H1 (cell line): ENCODE measurements at places on chromosomes 7 and 10. TPM values are rescaled to one million over a fixed set of nuclear protein-coding genes. Genes with fewer than 3 reads are reported as not detected.

GRCh38 chr10:100529475-100530298 lies at the start of gene NDUFB8:
Gene NDUFB8 (minus strand): TSS chr10:100529871. CDS start chr10:100529851, 20 bp downstream.
- peak within 1 kb of the TSS; percentile 24; the same call in 1 of the 2 replicates for H3K27ac ChIP-seq
- DNase-seq = peak; percentile 49
- peak within 1 kb of the TSS; percentile 86 for H3K4me3 ChIP-seq
- H3K36me3 ChIP-seq = peaks cover 14% of the 10 kb centered on the region
- H3K27me3 ChIP-seq = no peaks in the 10 kb centered on the region
- H3K4me1 ChIP-seq = peaks cover 5% of the 10 kb centered on the region; the same call in 1 of the 2 replicates

- no peak for DNase-seq
- no peak overlapping the region for H3K27ac ChIP-seq
- no peak overlapping the region for H3K4me3 ChIP-seq
- H3K4me1 ChIP-seq = no peaks in the 10 kb centered on the region
- H3K27me3 ChIP-seq = no peaks in the 10 kb centered on the region
Observed at GRCh38 chr7:34747176-34747781, 89.3 kb downstream of the NPSR1 start.

DNA sequence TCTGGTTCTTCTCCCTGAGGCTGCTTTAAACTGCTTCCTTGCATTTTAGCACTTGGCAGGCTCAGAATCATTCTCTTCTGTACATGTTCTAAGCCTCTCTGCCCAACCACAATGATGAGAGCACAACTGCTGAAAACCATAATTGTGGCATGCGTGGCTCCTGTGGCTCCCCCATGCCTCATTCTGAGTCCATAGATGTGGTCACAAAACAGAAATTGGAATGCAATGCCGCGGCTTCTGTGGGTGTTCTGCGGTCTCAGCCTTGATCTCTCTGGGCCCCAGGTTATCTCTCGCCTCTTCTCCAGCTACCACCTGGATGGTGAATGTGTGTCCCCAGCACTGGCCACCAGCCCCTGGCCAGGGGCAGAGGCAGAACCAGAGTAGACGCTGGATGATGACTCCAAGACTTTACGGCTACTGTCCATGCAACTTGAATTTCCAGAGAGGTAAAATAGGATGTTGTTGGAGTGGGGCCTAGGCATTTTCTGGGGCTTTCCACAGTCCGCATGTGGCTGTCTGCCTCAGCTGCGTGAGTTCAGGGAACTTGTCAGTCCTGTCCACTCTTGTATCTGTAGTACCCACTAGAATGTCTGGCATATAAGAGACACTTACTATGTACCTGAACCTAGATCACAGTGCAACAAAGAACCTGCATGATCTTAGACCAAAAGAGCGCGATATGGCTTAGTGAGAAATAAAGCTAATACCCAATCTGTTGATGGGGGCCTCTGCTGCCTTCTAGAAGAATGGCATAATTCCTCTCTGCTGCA lies 52.4 kb upstream of the ADRB1 start:
- H3K27ac ChIP-seq = no peak overlapping the region
- DNase-seq = no peak
- H3K27me3 ChIP-seq = no peaks in the 10 kb centered on the region
- H3K4me1 ChIP-seq = no peaks in the 10 kb centered on the region

GRCh38 chr7:104267701-104268368 lies 60.0 kb upstream of the ORC5 start:
- H3K36me3 ChIP-seq = no peaks in the 10 kb centered on the region
- H3K4me1 ChIP-seq = no peaks in the 10 kb centered on the region
- no peak overlapping the region for H3K27ac ChIP-seq
- no peak overlapping the region for H3K4me3 ChIP-seq
- DNase-seq = no peak

GRCh38 chr7:30986738-30987137 lies 23.0 kb downstream of the GHRHR start:
- H3K27ac ChIP-seq = no peak overlapping the region
- no peak for DNase-seq
- no peaks in the 10 kb centered on the region for H3K36me3 ChIP-seq
- peak overlapping the region; percentile 44 for H3K4me3 ChIP-seq

DNA sequence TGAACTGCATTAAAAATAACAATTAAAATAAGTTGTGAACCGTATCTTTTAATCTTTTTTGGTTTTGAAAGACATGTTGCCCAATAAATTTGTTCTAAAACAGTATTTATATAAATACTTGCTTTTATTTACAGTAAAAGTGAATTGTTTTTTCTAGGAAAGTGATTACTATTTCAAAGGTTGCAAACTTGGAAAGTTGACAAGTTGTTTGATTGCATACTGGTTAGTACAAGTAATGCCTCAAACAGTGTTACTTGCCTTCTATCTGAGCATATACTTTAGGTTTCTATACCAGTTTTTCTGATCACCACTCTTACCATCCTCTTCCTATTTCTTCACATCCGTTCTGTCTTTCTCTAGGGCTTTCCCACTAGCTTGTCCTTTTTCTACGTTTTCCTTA lies 212.6 kb downstream of the FOXP2 start:
- peaks cover 16% of the 10 kb centered on the region; the same call in 1 of the 2 replicates for H3K4me1 ChIP-seq
- no peak for DNase-seq
- no peak overlapping the region for H3K27ac ChIP-seq
- no peak overlapping the region for H3K4me3 ChIP-seq
- H3K36me3 ChIP-seq = no peaks in the 10 kb centered on the region

- DNase-seq = no peak
- H3K27me3 ChIP-seq = no peaks in the 10 kb centered on the region
- no peaks in the 10 kb centered on the region for H3K36me3 ChIP-seq
- no peaks in the 10 kb centered on the region for H3K4me1 ChIP-seq
- H3K4me3 ChIP-seq = no peak overlapping the region
Observed at GRCh38 chr7:112990624-112991023, 96.0 kb downstream of the GPR85 start.

- DNase-seq = no peak
- peaks cover 14% of the 10 kb centered on the region; the same call in 1 of the 2 replicates for H3K4me1 ChIP-seq
- H3K27ac ChIP-seq = no peak overlapping the region
- H3K36me3 ChIP-seq = 0 out of 2 replicates have a peak, but pooled peaks cover 4% of the 10 kb centered on the region
- H3K4me3 ChIP-seq = no peak overlapping the region
Observed at GRCh38 chr7:130894146-130894908, 160.3 kb upstream of the KLF14 start.

- no peak for DNase-seq
- no peak overlapping the region for H3K4me3 ChIP-seq
- H3K27ac ChIP-seq = no peak overlapping the region
- no peaks in the 10 kb centered on the region; the same call in 1 of the 2 replicates for H3K4me1 ChIP-seq
- H3K36me3 ChIP-seq = no peaks in the 10 kb centered on the region
- no peaks in the 10 kb centered on the region for H3K27me3 ChIP-seq
Observed at GRCh38 chr10:50857579-50857978, 27.8 kb downstream of the A1CF start.

DNA sequence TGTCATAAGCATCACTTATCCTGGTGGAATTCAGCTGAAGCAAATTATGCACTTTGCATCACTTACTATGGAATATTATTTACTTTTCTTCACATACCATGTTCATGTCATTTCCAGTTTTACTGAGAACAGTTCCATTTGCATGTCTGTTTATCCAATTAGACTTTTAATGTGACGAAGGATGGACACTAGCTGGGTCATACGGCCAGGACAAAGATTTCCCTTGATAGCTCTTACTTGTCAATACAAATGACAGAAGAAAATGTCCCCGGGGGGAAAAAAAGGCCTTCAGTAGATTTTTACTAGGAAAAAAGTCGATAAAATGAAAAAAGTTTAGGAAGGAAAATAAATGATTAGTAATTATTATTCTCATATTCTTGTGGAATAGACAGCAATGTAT lies 106.6 kb downstream of the RAPGEF5 start:
- H3K4me3 ChIP-seq = no peak overlapping the region
- no peak for DNase-seq
- H3K36me3 ChIP-seq = no peaks in the 10 kb centered on the region
- no peak overlapping the region for H3K27ac ChIP-seq
- H3K27me3 ChIP-seq = no peaks in the 10 kb centered on the region

DNA sequence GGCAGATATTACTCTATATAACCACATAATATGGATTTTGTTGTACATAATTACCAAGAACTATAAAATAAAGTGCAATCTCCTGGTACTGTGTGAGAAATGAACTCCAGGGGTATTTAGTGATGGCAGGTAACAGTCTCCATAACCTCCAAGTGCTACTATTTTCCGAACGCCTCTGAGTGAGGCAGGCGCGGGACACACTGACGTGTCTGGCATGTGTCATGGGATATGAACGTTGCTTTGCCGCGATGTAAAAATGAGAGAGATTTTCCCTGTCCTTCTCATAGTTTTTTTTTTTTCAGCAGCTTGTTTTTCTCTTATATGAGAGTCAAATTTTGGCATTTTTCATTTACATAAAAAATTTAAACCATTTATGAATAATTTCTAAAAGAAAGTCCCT lies 3.6 kb downstream of the ADARB2 start:
- H3K36me3 ChIP-seq = no peaks in the 10 kb centered on the region
- no peak for DNase-seq
- H3K27ac ChIP-seq = no peak overlapping the region
- H3K4me1 ChIP-seq = no peaks in the 10 kb centered on the region; the same call in 1 of the 2 replicates

DNA sequence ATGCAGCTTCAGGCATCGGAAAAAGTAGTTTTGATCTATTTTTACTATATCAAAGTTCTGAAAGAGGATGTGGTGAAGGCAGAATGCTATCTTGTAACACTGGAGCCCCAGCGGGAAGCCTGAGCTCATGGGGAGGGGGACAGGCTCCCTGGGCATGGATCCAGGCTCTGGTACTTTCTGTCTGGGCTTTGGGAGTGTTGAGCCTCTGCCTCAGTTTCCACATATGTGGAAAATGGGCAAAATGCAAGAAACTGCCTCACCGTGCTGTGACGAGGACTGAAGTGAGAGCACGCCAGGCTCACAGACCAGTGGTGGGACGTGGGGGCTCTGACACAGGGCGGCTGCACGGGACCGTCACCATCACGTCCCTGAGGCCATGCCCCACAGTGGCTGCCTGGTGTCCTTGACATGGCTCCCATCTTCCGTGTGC lies 182.9 kb upstream of the SHH start:
- no peaks in the 10 kb centered on the region for H3K36me3 ChIP-seq
- no peaks in the 10 kb centered on the region for H3K27me3 ChIP-seq
- no peaks in the 10 kb centered on the region for H3K4me1 ChIP-seq
- no peak for DNase-seq
- no peak overlapping the region for H3K4me3 ChIP-seq
- H3K27ac ChIP-seq = no peak overlapping the region

DNA sequence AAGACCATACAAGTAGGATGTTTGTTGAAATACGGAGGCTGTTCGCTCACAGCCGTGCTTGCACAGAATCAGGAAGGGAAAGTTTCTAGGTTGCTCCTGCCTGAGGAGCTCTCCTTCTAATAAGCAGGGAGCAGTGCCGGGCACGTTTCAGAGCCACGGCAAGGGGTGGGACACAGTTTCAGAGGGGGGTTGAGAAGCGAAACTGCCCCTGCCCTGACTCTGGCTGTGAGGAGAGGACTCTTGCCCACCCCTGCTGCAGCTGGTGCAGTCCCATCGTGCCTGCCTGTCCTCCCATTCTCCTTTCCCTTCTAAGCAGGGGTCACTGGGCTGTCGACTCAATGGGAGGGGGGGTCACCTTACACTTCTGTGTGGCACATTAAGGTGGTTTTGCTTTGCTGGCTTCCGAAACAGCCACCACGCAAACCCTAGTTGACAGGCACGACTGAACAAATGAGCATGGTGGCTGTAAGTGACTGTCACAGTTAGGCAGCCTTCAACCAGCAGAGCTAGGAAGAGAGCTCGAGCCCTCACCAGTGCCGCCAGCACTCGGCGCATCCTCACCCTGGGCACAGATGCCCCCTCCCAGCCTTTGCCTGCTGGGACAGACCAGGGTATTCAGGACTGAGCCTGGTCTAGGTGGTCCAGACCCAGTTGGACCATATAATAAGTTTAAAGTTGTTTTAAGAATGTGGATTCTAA lies 37.5 kb downstream of the ZNF467 start:
- H3K27ac ChIP-seq = no peak overlapping the region
- no peaks in the 10 kb centered on the region for H3K27me3 ChIP-seq
- H3K4me1 ChIP-seq = no peaks in the 10 kb centered on the region
- H3K36me3 ChIP-seq = peaks cover 8% of the 10 kb centered on the region
- DNase-seq = no peak
- H3K4me3 ChIP-seq = no peak overlapping the region

DNA sequence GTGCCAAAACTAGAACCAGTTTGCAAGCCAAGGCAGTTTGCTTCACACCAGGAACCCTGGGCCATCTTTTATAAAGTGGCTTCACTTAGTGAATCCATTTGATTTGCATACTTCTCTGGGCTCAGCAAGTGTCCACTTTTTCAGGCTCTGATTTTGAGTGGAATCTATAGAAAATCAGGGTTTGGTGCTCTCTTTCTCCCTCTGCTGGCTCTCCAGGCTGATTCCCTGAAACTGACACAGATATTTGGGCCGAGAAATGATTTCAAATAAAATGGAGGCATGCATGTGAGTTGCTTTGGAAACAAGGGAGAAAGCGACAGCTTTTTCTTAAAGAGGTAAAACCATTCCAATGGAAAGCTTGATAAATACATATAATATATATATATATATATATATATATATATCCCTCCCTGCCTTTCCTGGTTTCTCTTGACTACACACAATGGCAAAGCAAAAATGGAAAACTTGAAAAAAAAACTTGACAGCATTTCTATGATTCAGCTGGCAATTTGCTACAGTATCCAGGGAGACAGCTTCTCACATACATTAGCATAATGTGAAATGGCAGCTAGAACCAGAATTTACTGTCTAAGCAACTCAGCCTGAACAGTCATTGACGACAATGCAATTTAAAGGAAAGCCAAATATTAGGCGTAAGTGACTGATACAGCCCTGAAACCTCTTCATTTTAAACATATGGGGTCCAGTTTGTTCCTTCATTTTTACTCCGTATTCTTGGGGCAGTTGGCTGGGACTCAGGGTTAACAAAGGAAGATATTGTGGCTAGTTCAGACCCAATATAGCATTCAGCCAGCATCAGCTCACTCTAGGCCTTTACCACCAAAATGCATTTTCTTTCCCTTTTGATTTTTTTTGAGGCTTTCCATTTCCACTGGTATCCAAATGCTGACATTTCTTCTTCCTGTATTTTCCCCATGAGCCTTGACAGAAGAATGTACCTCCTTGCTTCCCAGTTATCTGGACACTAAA lies 188.5 kb downstream of the TMEM178B start:
- no peak overlapping the region for H3K27ac ChIP-seq
- DNase-seq = no peak
- no peaks in the 10 kb centered on the region for H3K27me3 ChIP-seq
- H3K4me3 ChIP-seq = no peak overlapping the region
- no peaks in the 10 kb centered on the region; the same call in 1 of the 2 replicates for H3K4me1 ChIP-seq

DNA sequence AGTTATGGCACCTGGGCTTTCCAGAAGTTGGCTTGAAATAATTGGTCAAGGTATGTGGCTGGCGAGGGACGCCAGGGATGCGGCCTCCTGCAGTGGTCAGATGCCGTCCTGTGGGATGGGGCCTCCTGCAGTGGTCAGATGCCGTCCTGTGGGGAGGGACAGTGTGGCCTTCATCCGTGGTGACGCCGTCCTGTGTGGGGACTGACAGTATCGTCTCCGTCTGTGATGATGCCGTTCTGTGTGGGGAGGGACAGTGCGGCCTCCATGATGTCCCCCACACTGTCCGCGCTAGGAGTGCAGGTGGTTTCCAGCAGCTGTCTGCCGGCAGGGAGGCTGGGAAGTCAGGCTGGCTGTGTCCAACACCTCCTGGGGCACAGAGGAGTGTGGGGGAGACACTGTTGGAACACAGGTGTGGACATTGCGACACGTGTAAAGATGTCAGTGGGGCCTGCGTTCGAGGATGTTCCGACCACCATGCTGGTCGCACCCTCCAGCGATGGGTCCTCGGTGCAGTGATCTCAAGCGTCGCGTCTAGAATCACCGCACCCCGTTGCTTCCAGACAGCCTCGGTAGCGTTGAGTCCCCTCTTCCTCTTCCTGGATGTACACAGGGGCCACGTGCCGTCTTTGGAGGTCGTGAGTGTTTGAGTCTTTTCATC lies 52.6 kb downstream of the INPP5A start:
- no peak overlapping the region for H3K27ac ChIP-seq
- H3K4me3 ChIP-seq = no peak overlapping the region
- no peak for DNase-seq

The TASOR2 gene
- 73.8 and 74.9 TPM in 2 replicates for total RNA-seq

The VOPP1 gene
- total RNA-seq = 82.7 and 83.0 TPM in 2 replicates

The OR2A1 gene
- not detected in 2 replicates for total RNA-seq

The RBM20 gene
- 0.29 and 0.63 TPM in 2 replicates for total RNA-seq
